GM12865 (cell line): ENCODE measurements at places on chromosomes 2 and 18.
A peak's percentile ranks its signal among the peaks of the same experiment; 100 is the strongest.

GRCh38 chr2:185137700-185138099, 539.4 kb downstream of the ZNF804A start:
- no peak for DNase-seq

GRCh38 chr2:236117401-236117800, 50.8 kb downstream of the GBX2 start:
- DNase-seq: no peak

- no peak for DNase-seq
Measured at GRCh38 chr2:86366651-86367498, 29.4 kb upstream of the REEP1 start.

DNA sequence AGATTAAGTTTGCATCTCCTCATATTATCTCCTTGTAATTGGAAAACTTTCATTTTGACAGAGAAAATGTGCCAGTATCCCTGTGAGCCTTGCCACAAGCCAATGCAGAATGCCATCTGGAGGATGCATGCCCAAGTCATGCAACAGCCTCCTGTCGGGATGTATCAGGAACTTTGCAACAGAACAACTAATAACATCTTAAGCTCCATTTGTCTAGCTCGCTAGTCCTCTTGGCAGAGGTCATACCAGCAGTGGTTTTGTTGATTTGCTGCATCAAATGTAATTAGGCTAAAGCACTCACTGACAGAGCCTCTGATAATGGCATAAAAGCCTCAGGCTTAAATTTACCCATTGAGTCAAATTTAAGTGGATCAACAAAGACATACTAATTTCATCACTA, 125.8 kb downstream of the UBE2E3 start:
- DNase-seq: peak; percentile 27

GRCh38 chr2:42342061-42342794, 18.8 kb downstream of the COX7A2L start:
- peak; percentile 16 for DNase-seq

GRCh38 chr2:7707723-7708122, 790.5 kb downstream of the RNF144A start:
- DNase-seq: no peak

DNA sequence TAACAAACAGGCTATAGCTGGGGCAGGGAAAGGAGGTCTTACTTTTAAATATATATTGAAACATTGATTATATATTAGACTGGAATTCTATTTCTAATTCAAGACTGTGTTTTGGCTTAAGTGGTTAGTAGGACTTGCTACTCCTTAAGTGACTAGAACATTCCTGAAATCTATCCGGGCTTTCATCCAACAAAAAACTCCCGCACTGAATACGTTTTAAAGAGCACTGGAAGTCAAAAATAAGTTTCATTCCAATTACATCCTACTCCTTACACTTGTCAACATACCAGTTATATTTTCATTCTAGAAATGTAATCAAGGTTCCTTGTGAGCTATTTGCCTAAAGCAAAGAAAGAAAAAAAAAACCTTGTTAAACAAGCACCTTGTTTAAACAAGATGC, 204.6 kb downstream of the SP3 start:
- DNase-seq: no peak

- no peak for DNase-seq
Measured at GRCh38 chr2:29165362-29166241, 50.4 kb downstream of the CLIP4 start.

DNA sequence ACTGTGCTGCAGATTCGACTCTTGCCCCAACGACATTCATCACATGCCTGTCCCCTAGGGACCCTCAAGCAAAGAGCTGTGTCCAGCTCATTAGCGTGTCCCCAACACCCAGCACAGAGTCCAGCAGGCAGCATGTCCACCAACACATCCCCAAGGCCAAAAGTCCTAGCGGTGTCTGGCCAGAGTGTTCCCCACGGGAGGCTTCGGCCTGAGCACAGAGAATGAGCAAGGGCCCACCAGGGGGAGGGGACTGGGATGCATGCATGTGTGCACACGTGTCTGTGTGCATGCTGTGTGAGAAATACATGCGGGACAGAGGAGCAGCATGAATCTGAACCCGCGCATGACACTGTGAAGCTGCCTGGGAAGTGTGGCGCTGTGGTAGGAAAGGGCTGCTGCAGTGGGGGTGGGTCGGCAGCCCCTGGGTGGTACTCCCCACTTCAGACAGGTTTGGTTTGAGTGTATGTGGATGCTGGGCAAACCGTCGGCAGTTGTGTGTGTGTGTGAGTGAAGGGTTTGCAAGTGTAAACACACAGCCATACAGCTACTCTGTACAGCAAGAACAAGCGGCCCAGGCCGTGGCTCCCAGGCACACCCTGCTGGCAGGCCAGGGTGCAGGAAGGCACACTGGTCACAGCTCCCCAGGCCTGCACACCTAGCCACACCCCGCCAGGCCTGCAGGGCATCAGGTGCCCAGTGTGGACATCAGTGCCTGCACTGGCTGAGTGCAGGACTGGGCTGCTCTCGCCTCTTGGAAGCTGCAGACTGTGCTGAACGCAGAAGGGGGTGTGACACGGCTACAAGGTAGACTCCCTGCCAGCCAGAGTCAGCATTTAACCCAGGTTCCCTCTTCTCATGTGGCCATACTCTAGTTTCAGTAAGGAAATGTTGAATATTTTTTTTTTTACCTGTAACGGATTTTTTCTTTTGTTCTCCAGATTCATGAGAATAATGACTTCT, 19.5 kb upstream of the HES6 start:
- no peak for DNase-seq

DNA sequence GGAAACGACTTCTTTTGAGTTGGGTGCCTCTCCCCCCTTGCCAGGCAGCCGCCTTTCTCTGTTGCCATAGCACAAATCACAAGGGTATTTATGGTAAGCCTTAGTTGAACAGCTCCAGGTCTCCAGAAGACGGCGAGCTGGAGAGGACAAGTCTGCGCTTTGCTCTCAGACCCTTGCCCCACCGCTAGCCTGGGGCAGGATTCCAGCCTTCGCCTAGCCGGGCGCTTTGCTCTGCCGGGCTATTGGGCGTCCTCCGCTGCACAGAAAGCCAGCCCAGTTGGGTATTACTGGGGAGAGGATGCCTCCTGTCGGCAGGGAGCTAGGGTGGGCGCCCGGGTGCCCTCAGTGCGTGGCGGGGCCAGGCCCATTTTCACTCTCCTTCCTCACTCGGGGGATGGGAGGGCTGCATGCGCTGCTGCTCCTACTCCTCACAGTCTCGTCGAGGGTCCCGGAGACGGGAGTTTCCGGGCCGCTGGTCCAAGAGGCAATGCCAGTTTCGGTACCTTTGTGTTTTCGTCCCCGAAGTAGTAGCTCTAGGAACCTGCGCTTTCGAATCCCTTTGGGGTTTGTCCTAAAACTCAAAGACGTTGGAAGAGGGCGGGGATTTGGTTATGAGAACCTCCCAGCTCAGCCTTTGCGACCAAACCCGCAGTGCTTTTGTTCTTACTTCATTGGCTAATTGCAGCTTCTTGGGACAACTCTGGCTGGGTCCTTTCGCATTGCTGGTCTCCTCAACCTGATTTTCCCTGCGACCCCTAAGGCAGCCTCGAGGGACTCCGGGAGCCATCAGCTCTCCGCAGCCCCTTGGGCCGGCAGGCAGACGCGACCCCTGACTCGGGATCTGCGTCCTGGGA, 3.6 kb upstream of the DLX2 start:
- DNase-seq: peak; percentile 46

DNA sequence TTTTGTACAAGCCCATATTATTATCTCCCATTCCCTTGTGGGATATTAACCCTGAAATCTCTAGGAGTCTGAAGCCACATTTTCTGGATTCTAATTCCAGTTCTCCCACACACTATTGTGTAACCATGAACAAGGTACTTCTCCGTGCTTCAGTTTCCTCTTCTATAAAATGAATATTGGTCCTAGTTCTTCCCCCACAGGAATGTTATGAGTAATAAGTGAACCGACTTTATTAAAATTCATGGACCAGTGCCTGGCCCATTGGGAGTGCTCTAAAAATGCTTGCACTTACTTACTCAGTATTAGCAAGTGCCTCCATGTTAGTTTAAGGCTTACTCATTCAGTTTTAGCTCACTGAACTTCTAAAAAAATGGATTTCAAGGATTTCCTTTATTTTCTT, 1.4 kb upstream of the ACMSD start:
- no peak for DNase-seq

- peak; percentile 23 for DNase-seq
Measured at GRCh38 chr2:223048519-223048918, 3.5 kb upstream of the KCNE4 start.

DNA sequence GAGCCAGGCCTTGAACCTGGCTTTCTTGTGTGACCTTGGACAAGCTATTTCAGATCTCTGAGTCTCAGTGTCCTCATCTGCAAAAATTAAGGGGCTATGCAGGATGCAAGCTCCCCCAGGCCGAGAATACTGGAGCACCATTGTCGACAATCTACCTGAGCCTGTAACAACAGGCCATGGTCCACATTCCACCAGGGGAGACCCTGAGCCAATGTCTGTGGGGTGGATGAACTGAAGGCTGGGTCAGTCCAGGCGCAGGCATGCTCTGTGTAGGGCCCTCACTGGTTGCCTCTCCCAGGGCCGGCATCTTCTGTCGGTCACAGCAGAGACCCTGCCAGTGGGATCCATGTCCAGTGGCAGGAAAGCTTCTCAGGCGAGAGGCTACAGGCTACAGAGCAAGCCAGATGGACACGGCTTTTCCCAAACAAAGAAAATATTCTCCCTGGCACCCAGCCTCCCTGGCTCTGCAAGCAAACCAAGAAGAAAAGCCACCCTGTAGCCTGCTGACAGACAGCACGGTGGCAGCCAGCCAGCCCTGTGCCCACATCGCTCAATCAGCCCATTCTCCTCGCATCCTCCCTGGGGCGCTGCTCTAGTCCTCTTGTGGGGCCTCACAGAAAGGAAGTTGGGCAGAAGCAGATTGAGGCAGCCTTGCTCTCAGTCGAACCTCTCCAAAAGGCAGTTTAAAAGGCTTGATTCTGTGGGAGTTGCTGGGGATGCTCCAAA, 48.7 kb upstream of the FZD7 start:
- peak; percentile 29 for DNase-seq

- DNase-seq: no peak
Measured at GRCh38 chr2:3578987-3579386, 3.9 kb downstream of the RPS7 start.

- no peak for DNase-seq
Measured at GRCh38 chr2:17299891-17300540, 218.2 kb downstream of the RAD51AP2 start.

DNA sequence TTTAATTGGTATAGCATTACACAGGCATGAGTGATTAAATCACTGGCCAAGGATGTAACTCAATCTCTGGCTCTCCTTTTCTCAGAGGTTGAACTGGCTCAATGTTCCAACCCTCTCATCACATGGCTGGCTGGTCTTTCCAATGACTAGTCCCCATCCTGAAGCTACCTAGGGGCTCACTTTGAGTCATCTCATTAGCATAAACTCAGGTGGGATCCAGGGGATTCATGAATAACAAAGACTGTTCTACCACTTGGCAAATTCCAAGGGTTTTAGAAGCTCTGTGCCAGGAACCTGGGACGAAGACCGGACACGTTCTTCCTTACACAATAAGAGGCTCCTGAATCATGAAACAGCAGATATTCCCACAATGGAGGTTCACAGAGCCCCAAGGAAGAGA, 145.0 kb upstream of the SPATS2L start:
- DNase-seq: no peak

GRCh38 chr18:12750076-12750714, 47.4 kb downstream of the PSMG2 start:
- peak; percentile 47 for DNase-seq

DNA sequence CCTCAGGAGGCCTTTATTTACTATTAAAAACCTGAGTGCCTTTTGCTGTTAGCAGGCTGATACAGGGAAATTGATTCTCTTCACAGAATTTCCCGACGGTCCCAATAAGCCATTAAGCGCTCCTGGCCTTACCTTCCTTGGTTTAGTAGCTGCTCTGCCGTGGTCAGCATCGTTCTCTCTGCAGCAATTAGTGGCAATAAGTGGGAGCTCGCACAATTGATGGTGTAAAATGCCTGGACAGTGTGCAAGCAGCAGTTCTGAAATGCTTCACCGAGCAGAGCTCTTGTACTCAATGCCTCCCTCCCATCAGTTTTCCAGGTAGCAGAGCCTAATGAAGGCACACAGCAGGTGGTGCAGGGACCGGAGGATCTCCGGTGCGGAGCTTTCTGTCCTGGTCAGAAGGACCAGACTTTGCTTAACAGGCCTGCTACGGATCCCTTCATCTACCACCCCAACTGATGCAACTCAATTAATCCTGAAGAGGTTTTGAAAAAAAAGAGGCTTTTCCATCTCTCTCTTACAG, 1.1 kb upstream of the LINC00305 start:
- no peak for DNase-seq

- DNase-seq: no peak
Measured at GRCh38 chr18:51006948-51007789, 22.8 kb upstream of the SMAD4 start.

GRCh38 chr2:36177282-36177681, 178.3 kb upstream of the CRIM1 start:
- no peak for DNase-seq

GRCh38 chr2:225761396-225761795, 361.9 kb downstream of the NYAP2 start:
- no peak for DNase-seq

DNA sequence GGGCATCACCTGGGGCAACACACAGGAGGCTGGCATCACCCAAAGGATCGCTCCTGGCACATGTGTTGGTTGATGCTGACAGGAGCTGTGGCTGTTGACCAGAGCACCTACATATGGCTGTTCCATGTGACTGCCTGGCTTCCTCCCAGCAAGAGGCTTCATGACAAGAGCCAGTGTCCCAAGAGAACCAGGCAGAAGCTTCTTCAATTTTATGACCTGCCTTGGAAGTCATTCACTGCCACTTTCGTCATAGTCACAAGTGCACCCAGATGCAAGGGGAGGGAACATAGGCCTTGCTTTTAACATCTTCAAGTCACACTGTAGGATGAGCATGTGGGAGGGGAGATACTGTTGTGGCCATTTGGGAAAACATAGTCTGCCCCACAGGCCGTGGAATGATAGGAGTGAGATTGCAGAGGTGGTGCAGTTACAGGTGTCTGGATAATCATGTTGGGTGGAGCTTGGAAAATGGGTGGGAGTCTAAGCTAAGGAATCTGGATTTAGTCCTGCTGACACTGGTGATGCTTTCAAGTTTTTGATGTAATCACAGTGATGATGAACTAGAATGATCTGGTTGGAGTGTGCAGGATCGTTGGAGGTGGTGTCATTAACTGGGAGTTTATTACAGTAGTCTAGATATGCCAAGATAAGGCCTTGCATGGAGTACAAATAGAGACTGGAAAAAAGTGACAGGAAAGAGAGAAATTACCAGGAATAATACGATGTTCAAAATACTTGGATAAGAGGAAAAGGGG, 107.0 kb downstream of the RAPGEF4 start:
- DNase-seq: no peak

GRCh38 chr2:68362749-68363148, 2.3 kb upstream of the PLEK start:
- peak; percentile 53 for DNase-seq

DNA sequence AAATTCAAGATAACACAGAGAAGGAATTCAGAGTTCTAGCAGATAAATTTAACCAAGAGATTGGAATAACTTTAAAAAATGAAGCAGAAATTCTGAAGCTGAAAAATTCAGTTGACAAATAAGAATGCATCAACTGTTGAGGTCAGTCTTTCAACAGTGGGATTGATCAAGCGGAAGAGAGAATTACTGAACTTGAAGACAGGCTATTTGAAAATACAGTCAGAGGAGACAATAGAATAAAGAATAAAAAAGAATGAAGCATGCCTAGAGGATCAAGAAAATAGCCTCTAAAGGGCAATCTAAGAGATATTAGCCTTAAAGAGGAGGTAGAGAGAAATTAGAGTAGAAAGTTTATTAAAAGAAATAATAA, 27.7 kb upstream of the ITGAV start:
- DNase-seq: no peak
